Hepatocyte (in vitro differentiated cells): ENCODE measurements at places on chromosomes 2 and 18. TPM values are rescaled to one million over a fixed set of nuclear protein-coding genes. Genes with fewer than 3 reads are reported as not detected.

DNA sequence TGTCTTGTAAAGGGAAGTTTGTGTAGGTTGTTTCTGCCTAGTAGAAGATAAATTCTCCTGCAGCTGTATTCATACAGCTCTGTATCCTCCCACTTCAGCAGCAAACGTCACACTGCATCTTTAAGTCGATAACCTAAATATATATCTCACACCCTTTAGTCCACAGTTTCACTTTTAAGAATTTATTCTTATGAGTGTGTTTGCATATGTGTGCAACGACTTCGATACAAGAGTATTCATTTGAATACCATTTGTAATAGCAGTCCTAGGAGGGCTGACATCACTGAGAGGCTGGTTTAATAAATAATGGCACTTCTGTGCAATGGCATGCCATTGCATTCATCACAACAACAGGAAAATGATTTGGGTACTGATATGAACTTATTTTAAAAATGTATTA lies 63.8 kb upstream of the MSH6 start:
- no peak overlapping the region for H3K4me3 ChIP-seq
- no peak overlapping the region for H3K27ac ChIP-seq
- H3K27me3 ChIP-seq = no peaks in the 10 kb centered on the region
- no peak for DNase-seq
- no peaks in the 10 kb centered on the region for H3K36me3 ChIP-seq

- H3K4me1 ChIP-seq = peaks cover 13% of the 10 kb centered on the region
- no peak for DNase-seq
- H3K4me3 ChIP-seq = no peak overlapping the region
Observed at GRCh38 chr2:218879776-218880101, 913 bp upstream of the WNT10A start.

DNA sequence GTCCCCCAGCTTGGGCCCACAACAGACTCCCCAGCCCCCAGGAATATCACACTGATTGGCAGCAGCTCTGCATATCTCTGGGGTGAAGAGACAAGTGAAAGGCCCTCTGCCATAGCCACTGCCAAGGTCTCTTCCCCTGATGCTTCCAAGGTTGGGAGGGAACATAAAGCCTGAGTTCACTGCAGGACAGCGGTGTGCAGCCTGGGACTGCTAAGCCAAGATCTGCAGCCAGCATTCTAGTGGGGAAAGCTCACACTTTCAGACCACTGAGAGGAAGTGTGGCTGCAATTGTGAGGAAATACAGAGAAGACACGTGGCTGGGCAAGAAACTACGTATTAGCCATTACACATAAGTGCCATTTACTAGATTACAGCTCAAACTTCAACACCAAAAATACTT lies 100.7 kb downstream of the MAIP1 start:
- no peaks in the 10 kb centered on the region for H3K27me3 ChIP-seq
- H3K27ac ChIP-seq = no peak overlapping the region

- no peaks in the 10 kb centered on the region for H3K36me3 ChIP-seq
- no peak for DNase-seq
- no peak overlapping the region for H3K4me3 ChIP-seq
- no peak overlapping the region for H3K27ac ChIP-seq
Observed at GRCh38 chr2:239369631-239370161, 31.1 kb downstream of the HDAC4 start.

DNA sequence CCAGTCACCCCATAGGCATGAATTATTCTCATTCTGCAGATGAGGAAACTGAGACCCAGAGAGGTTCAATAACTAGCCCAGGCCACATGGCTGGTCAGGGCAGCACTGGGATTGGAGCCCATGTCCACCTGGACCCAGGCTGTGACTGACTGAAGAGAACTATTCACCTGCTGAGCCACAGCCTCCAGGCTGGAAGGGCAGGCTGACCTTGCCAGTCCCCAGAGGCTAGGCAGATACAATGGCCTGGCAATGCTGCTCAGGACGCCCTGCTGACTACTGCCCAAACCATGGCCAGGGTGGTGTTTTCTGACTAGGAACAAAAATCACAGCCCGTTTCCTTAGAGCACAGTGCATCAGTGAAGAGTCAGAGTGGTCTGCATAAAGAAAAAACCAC lies 36.8 kb downstream of the HS6ST1 start:
- no peak overlapping the region for H3K4me3 ChIP-seq
- no peak for DNase-seq
- H3K27ac ChIP-seq = no peak overlapping the region
- H3K36me3 ChIP-seq = no peaks in the 10 kb centered on the region
- no peaks in the 10 kb centered on the region for H3K27me3 ChIP-seq

- no peaks in the 10 kb centered on the region for H3K4me1 ChIP-seq
- no peaks in the 10 kb centered on the region for H3K36me3 ChIP-seq
- H3K4me3 ChIP-seq = no peak overlapping the region
- H3K27ac ChIP-seq = no peak overlapping the region
Observed at GRCh38 chr2:45223531-45223930, 214.3 kb upstream of the SIX2 start.

DNA sequence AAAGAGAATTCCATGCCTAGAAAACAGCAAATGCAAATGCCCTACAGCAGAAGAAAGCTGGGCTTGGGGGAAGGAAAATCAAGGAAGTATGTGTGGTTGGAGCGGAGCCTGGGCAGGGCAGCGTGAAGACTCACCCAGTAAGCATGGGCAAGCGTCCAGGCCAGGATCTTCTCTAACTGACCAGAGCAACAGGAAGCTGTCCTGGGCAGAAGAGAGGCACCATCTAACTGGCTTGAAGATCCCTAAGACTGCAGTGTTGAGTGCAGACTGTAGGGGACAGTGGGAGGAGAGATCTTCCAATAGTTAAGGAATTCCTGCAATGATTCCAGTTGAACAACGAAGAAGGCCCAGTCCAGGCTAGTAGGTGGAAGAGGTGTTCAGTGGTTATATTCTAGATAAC lies 57.9 kb downstream of the NXPH2 start:
- no peaks in the 10 kb centered on the region for H3K36me3 ChIP-seq
- H3K4me1 ChIP-seq = peaks cover 14% of the 10 kb centered on the region
- no peaks in the 10 kb centered on the region for H3K27me3 ChIP-seq

- no peaks in the 10 kb centered on the region for H3K27me3 ChIP-seq
- no peaks in the 10 kb centered on the region for H3K36me3 ChIP-seq
- no peaks in the 10 kb centered on the region for H3K4me1 ChIP-seq
- H3K4me3 ChIP-seq = no peak overlapping the region
Observed at GRCh38 chr2:161709428-161709827, 85.2 kb downstream of the SLC4A10 start.

DNA sequence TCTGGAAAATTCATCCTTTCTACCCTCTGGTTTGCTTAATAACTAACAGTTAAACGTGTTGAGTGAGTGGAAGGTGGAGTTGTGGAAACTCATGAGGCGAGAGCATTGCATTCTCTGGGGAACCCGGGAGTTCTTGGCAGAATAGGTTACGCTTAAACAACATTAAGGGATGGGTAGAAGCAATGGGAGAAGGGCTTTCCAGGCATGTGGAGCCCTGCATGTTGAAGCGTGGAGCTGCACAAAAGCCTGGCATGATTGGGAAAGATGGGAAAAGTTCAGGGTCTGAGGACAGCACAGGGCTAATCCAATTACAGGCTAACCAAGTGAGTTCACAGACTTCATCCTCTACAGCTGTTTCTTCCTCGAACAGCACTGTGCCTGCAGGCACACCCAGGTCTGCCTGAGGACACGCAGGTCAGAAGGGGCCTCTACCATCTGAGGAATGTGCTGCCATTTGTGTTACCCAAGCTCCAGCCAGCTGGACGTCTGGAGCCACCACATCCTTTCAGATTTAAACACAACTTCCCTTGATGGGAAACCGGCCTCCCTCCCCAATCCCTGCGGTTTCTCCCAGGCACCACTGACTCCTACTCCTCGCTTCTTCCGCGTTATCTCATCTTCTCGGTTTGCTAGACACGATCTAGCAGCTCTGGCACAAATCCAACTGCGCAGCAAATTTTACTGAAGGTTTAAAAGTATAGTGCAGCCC lies 164.2 kb downstream of the ANTXR1 start:
- H3K27ac ChIP-seq = peak overlapping the region; percentile 92
- H3K4me1 ChIP-seq = peaks cover 12% of the 10 kb centered on the region
- no peaks in the 10 kb centered on the region for H3K36me3 ChIP-seq
- peak; percentile 72 for DNase-seq

GRCh38 chr2:163324677-163325076 lies 411.1 kb downstream of the FIGN start:
- H3K27me3 ChIP-seq = no peaks in the 10 kb centered on the region
- no peak for DNase-seq
- H3K36me3 ChIP-seq = no peaks in the 10 kb centered on the region
- no peak overlapping the region for H3K27ac ChIP-seq
- no peaks in the 10 kb centered on the region for H3K4me1 ChIP-seq
- H3K4me3 ChIP-seq = no peak overlapping the region

GRCh38 chr2:173229086-173229485 lies 125.6 kb upstream of the CDCA7 start:
- H3K4me1 ChIP-seq = peaks cover 10% of the 10 kb centered on the region
- DNase-seq = no peak
- no peak overlapping the region for H3K4me3 ChIP-seq
- no peaks in the 10 kb centered on the region for H3K27me3 ChIP-seq
- no peaks in the 10 kb centered on the region for H3K36me3 ChIP-seq
- H3K27ac ChIP-seq = no peak overlapping the region

- no peak overlapping the region for H3K27ac ChIP-seq
- H3K4me3 ChIP-seq = no peak overlapping the region
- H3K27me3 ChIP-seq = no peaks in the 10 kb centered on the region
- H3K36me3 ChIP-seq = no peaks in the 10 kb centered on the region
- no peaks in the 10 kb centered on the region for H3K4me1 ChIP-seq
- DNase-seq = no peak
Observed at GRCh38 chr2:136452528-136452927, 312.8 kb upstream of the THSD7B start.

DNA sequence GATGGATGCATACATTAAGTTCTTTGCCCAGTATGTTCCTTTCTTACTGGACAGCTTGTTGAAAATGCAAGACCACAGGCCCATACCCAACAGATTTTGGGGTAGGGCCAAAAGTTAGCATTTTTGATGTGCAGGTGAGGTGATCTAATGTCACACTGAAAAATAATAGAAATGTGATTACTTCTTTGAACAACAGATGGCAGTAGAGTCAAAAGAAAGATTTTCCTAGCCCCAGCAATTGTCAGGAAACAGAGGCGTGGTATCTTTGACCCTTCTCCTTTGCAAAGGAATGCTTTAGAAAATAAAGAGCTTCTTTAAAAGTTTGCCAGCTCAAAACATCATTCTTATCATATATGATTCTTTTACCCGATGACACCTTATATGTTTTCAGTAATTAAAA lies 343.6 kb upstream of the SYT4 start:
- no peaks in the 10 kb centered on the region for H3K36me3 ChIP-seq
- no peak overlapping the region for H3K27ac ChIP-seq
- peaks cover 7% of the 10 kb centered on the region for H3K4me1 ChIP-seq

- H3K4me3 ChIP-seq = no peak overlapping the region
- no peak for DNase-seq
- H3K36me3 ChIP-seq = no peaks in the 10 kb centered on the region
- no peaks in the 10 kb centered on the region for H3K27me3 ChIP-seq
- H3K4me1 ChIP-seq = peaks cover 10% of the 10 kb centered on the region
Observed at GRCh38 chr18:13302457-13303225, 84.1 kb downstream of the LDLRAD4 start.

DNA sequence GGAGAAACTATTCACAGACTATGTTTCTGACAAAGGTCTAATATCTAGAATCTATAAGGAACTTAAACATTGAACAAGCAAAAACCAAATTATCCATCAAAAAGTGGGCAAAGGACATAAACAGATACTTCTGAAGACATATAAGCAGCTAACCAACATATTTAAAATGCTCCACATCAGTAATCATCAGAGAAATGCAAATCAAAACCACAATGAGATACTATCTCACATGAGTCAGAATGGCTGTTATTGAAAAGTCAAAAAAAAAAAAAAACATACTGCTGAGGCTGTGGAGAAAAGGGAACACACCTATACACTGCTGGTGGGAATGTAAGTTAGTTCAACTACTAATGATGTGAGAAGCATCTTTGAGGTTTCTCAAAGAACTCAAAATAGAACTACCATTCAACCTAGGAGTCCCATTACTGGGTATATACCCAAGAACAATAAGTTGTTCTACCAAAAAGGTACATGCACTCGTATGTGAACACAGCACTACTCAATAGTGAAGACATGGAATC lies 220.4 kb upstream of the TFPI start:
- no peaks in the 10 kb centered on the region for H3K36me3 ChIP-seq
- DNase-seq = no peak
- no peak overlapping the region for H3K4me3 ChIP-seq
- H3K27ac ChIP-seq = no peak overlapping the region

- H3K27me3 ChIP-seq = no peaks in the 10 kb centered on the region
- H3K27ac ChIP-seq = no peak overlapping the region
- DNase-seq = no peak
Observed at GRCh38 chr18:77001041-77001440, 131.5 kb downstream of the MBP start.

DNA sequence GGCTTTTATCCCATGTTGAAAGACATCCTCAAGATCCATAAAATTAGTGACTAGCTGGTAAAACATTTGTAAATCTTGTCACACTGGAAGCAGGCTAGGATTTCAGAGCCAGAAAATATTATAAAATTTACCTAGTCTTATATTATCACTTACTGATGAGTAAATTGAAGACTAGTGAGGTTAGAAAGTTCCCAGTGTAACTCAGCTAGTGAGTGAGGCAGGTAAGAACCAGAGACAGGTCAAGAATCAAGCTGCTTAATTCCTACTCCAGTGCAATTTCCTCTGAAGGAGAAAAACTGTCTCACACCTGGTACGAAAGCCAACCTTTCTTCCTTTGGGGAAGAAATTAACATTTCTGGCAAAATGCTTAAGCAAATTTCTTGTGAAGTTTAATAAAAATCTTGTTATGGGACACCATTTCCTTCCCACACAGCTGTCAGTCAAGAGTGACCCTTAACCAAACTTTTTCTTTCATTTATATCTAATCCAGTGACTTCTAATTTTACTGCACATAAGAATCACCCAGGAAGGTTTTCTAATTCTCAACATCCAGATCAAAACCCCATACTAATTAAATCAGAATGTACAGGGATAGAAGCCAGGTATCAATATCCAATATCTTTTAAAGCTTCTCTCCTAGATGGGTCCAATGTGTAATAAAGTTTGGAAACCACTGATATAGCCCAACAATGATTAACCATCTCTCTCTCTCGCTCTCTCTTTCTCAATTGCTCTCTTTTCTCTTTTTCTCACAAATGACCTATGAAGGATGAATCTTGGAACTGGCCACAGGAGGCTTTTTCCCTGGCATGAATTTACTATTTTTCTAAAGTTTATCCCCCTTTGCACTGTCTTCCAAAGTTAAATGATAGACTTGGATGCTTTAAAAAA lies 264.3 kb upstream of the SLC39A10 start:
- no peaks in the 10 kb centered on the region for H3K4me1 ChIP-seq
- H3K27me3 ChIP-seq = no peaks in the 10 kb centered on the region
- H3K27ac ChIP-seq = no peak overlapping the region
- H3K4me3 ChIP-seq = no peak overlapping the region

- DNase-seq = no peak
- no peaks in the 10 kb centered on the region for H3K4me1 ChIP-seq
- H3K36me3 ChIP-seq = no peaks in the 10 kb centered on the region
- H3K4me3 ChIP-seq = no peak overlapping the region
- H3K27ac ChIP-seq = no peak overlapping the region
Observed at GRCh38 chr2:65456886-65457285, 24.5 kb upstream of the SPRED2 start.

The FIGN gene
- total RNA-seq = 4.5 and 6.0 TPM in 2 replicates

The KCNF1 gene
- 0.28 and 0.67 TPM in 2 replicates for total RNA-seq

The ARHGEF4 gene
- 15.8 and 17.8 TPM in 2 replicates for total RNA-seq

The CFAP221 gene
- total RNA-seq = 3.4 and 8.1 TPM in 2 replicates

The PAX3 gene
- total RNA-seq = not detected in 2 replicates

The CNNM4 gene
- 10.8 and 11.0 TPM in 2 replicates for total RNA-seq

The IGFBP5 gene
- 190 and 232 TPM in 2 replicates for total RNA-seq

The BUB1 gene
- total RNA-seq = 9.4 and 12.4 TPM in 2 replicates

The UGT1A8 gene
- 0.08 and 0.10 TPM in 2 replicates for total RNA-seq

The PSMD14 gene
- total RNA-seq = 66.6 and 71.0 TPM in 2 replicates

The ADAM23 gene
- total RNA-seq = 2.0 and 2.8 TPM in 2 replicates

The PLEKHA3 gene
- 8.3 and 9.1 TPM in 2 replicates for total RNA-seq
